ENCODE measurements at places on chromosomes 6 and 20. TPM values are rescaled to one million over a fixed set of nuclear protein-coding genes. Genes with fewer than 3 reads are reported as not detected.

MOCS1 gene
- total RNA-seq: 25.9 TPM

DNA sequence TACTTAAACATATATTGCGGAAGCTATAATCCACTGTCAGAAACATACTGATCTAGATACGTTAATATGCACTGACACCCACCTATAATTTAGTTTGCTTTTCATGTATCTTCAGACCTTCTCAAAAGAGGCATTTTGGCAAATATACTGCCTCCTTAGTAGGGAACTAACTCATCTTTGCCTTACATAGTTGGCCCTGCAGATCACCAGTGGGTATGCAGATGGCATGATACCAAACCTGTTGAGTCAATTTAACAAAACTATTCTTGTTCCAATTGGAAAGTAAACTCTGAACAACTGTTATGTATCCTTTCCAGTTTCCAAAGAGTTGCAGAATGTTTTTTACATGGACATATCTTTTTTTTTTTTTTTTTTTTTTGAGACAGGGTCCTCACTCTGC, 35.6 kb upstream of the TBC1D20 start:
- DNase-seq: no peak

PLA2G7 gene
- 1.9 TPM for total RNA-seq

SAMD5 gene
- total RNA-seq: 9.2 TPM

SLC17A2 gene
- 0.76 TPM for total RNA-seq

DNA sequence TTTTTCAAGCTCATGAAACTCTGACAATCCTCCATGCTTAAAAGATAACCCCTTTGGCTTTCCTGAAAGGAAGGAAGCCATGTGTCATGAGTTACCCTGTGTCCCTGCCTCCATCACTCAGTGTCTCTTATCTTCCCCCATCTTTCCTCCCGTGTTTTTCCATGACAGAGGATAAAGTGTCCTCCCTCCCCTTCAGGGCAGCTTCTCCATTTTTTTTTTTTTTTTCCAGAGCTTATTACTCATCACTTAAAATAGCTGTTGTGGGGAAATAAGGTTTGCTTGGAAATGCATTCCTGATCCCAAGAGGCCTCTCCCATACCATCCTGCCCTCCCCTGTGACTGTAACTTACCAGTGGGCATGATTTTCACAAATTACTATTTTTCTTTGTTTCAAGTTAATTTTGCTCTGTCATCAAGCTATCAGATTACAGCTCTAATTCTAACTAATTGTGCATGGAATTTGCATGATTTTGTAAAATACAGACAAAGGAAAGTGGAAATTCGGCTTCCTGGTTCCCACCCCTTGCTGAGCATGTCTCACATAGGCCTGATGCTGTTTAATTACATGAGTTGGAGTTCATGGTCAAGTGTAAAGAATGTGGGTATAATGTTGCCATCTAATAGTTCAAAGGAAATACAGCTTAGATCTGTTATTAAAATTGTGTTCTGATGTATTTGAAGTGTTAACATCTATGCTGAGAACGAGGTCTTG, 614.5 kb upstream of the FLRT3 start:
- no peak for DNase-seq

GRCh38 chr6:158629367-158630221, 14.9 kb downstream of the DYNLT1 start:
- no peak for DNase-seq

- no peak for DNase-seq
Observed at GRCh38 chr20:19176470-19177052, 35.9 kb upstream of the SLC24A3 start.

- no peak for DNase-seq
Observed at GRCh38 chr6:106014955-106015354, 71.2 kb upstream of the PRDM1 start.

DNA sequence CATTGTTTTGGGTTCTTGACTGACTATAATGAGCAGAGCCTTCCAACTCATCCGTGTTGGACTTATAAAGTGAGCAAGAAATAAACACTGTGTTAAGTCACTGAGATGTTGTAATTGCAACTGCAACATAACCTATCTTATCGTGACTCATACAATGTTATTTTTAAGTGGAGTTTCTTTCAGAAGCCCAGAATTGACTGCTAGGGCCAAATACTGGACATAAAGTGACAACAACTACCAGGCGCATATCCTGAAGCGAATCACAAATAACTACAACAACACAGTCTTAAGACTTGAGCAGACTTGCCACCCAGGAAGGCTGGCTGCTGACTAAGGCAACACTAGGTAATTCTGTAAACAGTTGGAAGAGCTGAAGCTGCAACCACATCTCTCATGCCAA, 326.6 kb downstream of the COL12A1 start:
- no peak for DNase-seq

- DNase-seq: peak; percentile 59
Observed at GRCh38 chr20:25247000-25247517, 826 bp upstream of the PYGB start.

DNA sequence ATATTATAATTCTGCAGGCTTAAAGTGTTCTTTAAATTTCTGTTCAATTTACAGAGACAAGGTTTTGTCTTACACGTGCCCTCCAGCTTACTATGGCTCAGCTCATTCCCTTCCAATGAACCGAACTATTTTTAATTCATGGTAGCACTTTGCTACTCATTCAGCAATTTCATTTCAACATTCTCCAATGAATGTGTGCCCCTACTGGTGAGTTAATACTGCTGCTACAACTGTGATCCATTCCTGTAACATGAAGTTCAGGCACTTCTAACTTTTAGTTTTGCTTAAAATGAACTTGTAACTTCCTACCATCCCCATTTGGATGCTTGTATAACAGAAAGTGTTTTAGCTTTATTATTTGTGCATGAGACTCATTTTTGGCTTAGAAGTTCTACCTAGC, 99.7 kb downstream of the F13A1 start:
- no peak for DNase-seq
